ENCODE measurements at places on chromosomes 11 and 22.
A peak's percentile ranks its signal among the peaks of the same experiment; 100 is the strongest.

DNA sequence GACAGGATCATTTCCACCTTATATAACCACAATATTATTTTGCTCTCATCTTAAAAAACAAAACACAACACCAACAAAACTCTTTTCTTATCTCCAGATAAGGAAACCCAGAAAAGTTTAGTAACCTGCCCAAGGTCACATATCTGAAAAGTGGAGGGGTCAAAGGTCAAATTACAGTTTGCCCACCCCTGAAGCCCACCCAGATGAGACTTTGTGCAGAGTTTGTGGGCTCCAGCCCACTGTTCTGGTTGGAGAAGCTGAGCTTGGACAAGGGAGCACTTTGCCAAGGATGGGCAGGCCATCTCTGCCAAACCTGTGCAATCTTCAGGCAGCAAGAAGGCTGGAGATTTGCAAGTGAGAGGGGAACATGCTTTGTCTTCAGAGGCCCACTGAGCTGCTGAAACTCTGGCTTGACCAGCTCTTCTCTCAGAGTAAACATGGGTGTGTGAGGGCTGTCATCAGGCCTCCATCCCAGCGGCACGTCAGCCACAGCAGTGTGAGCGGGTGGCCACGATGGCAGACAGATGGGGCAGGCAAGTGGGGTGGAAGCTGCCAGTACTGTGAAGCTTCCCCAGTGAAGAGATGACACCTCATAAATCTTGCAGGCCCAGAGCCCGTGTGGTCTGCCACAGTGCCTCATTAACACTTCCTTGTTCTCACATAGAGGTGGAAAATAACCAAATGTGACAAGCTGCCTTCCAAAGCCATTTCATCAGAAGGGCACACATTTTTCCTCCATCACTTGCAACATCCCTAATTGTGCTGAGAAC is 111.8 kb downstream of the CCDC81 start:
- no peak for DNase-seq

GRCh38 chr22:42902875-42903510 is 45.9 kb upstream of the ARFGAP3 start:
- no peak for DNase-seq

- DNase-seq = no peak
Measured at GRCh38 chr11:22344081-22344480, 5.9 kb downstream of the SLC17A6 start.

DNA sequence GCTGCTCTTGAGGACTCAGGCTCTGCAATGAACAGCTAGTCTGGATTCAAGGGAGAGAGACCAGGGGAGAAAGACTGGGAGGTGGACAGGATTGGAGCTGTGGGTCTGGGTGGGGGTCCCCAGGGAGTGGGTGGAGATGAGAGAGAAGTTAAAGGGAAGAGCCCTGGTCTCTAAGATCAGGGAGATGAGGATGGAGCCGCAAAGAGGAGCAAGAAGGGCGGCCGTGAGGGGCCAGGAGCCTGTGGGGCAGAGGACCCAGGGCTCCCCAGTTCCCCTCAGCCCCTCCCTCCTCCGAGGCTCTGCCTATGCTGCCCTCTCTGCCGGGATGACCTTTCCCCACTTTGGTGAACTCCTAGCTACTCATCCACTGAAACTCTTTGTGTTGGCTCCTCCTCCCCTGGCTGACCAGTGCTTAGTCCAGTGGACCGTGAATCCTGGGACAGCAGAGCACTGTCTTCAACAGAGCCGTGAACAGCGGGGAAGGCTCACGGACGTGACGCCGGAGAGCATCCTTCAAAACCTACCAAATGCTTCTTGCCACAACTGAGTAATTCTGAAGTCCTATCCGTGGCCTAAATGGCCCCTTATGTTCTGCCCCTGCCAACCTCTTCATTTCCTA is 16.4 kb upstream of the RFPL3 start:
- no peak for DNase-seq

GRCh38 chr11:48125866-48126265 is 90.7 kb upstream of the OR4B1 start:
- no peak for DNase-seq

- no peak for DNase-seq
Measured at GRCh38 chr11:44600261-44600660, 34.8 kb downstream of the CD82 start.

- no peak for DNase-seq
Measured at GRCh38 chr11:71430166-71430565, 18.0 kb downstream of the DHCR7 start.

DNA sequence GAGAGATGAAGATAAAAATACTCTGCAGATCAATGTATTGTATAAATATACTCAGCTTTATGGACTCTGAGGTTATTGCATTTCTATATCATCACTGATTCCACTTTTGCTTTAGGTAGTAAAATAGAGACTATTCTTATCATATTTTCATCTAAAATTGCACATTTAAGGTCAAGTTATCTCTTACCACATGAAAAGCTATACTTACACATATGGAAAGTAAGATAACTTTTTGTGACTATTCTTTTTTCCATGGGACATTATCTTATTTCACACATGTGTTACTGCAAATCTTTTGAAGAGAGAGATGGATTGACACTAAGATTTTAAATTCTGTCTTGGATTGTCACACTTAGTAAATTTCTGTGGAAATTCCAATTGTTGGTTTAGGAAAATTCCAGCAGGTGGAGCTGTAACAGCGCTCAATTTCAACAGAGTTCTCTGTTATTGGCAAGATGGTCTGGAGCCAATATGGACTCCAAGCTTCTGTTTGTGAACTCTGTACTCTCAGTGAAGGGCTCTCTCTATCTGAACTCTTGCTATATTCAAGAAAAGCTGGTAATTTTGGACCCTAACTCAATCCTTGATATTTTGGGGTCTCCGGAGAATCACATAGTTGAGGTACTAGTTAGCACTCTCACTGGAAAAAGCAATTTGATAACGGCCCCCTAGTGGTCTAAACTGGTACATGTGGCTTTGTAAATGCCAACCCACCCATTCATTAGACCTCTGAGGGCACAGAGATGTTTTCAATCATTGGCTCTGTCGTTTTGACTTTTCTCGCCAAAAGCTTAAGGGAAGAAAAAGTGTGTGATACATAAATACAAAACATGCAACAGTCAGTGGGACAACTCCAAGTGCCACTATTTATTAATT is 429.7 kb downstream of the ETS1 start:
- DNase-seq = peak; percentile 87

DNA sequence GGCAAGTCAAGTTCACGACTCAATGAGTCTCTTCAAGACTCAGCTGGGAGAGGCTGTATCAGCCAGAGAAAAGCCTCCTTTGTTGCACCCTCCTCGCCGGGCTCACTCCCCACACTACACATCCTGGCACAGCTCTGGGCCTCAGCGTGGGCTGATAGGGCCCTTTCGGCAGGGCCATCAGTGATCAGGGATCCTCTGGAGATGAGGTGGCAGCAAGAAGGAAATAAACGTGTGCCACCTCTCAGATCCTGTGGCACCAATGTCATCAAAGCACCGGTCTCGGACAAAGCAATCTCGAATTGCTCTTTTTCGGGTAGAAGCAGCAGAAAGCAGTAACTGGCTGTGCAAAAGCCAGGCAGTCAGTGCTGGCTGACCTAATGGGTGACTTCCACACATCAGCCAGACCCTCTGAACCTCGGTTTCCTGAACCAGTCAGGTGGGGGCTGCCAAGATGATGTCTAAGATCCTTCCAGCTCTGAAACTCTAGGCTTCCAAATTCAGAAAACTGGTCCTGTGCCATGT is 2.1 kb downstream of the EHD1 start:
- peak; percentile 26 for DNase-seq

DNA sequence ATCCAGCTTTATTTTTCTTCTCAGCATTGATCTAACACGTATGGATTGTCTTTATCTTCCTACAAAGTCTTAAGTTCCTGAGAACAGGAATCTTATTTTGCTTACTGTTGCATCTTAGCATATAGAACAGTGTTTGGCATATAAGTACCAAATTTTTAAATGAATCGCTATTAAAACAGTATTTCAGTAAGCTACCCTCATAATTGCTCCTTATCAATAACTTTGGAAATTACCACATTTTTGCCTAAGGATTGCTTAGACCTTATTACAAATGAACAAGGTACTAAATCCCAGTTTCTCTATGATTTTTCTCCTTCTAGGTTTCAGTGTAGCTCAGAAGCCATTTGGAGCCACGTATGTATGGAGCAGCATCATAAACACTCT is 9.7 kb downstream of the DEPDC7 start:
- no peak for DNase-seq

- no peak for DNase-seq
Measured at GRCh38 chr11:133906746-133907145, 50.0 kb downstream of the IGSF9B start.

DNA sequence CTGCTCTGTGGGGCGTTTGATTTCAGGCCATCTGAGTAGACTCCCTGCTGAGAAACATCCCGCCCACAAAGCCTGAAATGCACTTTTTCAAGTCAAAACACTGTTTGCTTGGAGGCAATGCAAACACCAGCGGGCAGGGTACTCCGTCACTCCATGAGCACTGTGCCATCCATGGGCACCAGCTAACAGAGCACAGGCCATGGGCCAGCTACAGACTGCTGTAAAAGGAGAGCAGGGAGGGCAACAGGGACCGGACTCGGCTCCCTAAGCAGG is 16.6 kb upstream of the EFCAB6 start:
- no peak for DNase-seq

- DNase-seq = no peak
Measured at GRCh38 chr22:49051491-49052022, 776.1 kb downstream of the BRD1 start.

DNA sequence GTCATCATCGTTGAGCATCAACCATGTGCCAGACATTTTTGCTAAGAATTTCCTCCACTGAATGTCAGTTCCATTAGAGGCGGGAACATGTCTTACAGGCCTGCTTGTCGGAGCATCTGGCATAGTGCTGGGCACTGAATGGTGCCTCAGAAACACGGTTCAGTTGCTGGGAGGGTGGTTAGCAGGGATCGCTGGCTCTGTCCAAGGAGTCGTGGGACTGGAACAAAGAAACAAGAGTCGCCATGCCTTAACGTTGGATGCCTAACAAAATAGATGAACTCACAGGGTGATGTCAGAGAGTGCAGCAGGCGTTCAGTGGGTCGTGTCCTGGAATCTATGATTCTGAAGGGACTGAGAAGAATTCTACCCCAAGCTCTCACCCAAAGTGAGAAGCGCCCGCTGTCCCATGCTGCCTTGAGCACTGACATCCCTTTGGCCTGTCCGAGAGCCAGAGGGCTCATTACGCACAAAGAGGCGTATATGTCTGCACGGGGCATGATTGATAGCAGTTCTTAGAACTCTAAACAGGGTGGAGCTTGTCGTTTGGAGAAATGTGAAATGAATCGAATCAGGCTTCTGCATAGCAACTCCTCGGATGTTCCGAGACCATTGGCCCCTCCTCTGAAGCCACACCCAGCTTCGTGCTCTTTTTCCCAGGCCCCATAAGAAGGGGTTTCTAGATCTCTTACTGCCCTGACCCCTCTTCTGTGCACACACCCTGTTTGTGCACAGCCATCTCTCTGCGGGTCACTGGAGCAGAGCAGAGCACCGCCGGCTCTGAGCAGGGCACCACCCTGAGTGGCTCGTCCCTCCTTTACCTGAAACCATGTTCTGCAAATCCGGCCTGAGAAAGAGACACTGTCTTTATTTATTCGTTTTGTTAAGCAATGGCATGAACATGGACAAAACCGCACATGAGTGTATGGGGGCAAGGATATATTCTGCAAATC is 113.1 kb upstream of the B3GAT1 start:
- DNase-seq = no peak

GRCh38 chr22:46941968-46942798 is 179.7 kb downstream of the TBC1D22A start:
- no peak for DNase-seq

- no peak for DNase-seq
Measured at GRCh38 chr11:12111549-12112520, 1.4 kb downstream of the MICAL2 start.

DNA sequence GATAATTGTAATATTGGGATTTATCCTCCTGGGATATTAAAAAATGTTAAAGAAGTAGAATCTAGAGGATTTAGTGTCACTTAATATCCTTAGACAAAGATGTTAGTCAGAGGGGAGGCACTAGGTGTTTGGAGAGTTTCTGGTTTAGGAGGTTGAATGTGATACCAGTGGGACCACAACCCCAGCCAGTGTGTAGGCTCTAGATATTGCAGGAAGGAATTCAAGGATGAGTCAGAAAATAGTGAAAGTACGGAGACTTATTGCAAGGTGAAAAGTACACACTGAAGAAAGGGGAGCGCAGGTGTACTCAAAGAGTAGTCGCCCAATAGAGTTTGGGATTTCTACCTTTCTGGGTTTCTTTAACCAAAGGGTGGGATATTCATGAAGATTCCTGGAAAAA is 5.7 kb upstream of the TMEM41B start:
- no peak for DNase-seq

DNA sequence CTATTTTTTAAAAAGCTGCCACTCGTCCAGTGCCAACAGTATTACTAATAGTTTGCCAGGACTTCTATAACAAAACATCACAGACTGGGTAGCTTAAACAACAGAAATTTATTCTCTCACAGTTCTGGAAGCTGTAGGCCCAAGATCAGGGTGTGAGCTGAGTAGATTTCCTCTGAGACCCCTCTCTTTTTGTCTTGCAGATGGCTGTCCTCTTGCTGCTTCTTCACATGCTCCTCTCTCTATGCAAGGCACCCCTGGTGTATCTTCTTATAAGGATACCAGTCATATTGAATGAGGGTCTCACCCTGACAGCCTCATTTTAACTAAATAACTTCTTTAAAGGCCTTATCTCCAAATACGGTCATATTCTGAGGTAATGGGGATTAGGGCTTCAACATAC is 390.9 kb downstream of the DLG2 start:
- DNase-seq = no peak

- no peak for DNase-seq
Measured at GRCh38 chr22:45731041-45731797, 59.6 kb downstream of the ATXN10 start.

GRCh38 chr22:42777126-42777525 is 56.5 kb upstream of the A4GALT start:
- no peak for DNase-seq

DNA sequence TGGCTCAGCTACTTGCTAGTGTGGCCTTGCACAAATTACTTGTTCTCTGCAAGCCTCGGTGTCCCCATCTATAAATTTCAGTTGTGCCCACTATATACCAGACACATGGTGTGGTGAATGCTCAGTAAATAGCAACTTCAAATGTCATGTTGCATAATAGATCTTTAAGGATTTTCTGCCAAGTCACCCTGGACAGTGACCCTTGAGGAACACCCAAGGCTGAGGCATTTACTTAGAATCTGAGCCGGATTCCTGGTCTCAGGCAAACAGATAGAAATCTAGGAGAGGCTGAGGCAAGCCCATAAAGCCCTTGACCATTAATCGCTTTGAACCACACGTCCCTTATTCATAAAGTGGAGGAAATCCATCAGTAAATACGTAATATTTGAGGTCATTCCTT is 9.7 kb downstream of the TEAD1 start:
- no peak for DNase-seq

All from endothelial cell of umbilical vein (primary cell).